ENCODE measurements at places on chromosomes 3 and 15.

GRCh38 chr15:42490291-42490670, 660 bp downstream of the ZNF106 start:
- DNase-seq: peak; percentile 29

GRCh38 chr3:140972833-140973232, 31.2 kb downstream of the SLC25A36 start:
- DNase-seq: peak; percentile 31

GRCh38 chr15:76168237-76168984, 108.6 kb downstream of the TMEM266 start:
- no peak for DNase-seq

DNA sequence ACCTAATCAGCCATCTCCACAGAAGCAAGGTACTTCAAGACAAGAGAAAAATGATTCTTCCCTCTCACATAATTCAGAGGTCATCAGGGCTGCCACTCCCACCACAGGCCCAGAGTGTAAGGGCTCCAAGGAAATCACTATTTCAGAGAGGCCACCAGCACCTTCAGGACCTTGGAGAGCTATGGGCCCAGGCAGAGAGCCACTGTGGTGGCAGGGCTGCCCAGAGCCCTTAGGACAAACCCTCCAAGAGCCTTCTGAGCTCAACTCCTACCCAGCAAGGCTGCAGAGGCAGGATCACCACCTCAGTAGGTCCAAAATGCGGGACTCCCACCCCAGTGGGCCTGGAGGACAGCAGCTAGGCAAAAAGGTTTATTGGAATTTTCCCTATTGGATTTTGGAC, 17.9 kb upstream of the FAN1 start:
- peak; percentile 19 for DNase-seq

DNA sequence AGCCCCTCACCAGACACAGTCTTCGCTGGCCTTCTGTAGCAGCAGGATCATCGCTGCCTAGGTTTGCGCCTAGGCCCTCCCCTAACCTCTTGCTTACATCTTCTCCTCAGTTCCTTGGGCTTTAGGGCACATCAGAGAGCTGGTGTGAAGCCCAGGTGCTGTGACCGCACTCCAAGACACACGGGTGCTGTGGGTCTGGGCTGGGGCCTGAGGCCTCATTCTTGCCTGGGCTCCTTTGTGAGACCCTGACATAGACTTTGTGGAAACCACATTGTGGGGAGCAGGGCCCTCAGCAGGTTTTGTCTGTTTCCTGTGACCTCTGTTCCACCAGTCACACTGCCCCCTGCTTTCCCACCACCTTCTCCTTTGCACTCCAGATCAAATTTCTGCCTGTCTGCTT, 8.0 kb downstream of the AMIGO3 start:
- no peak for DNase-seq

DNA sequence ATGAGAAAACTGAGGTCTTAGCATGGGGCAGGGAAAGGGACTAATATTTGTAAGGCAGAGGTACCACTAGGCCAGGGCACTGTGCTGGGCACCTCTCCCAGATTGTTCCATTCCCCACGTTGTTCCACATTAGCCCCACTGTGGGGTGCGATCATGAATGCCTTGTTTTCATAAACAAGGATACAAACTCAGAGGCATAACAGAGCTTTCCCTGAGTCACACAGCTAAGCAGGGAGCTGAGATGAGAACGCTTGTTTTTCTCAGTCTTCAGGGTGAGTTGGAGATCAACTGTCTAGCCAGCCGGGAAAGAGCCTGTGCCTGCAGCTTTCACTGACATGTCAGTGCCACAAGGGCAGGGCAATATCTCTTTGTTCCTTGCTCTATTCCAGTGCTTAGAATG, 47.9 kb upstream of the ITGA11 start:
- peak; percentile 40 for DNase-seq

GRCh38 chr3:171533702-171534101, 73.5 kb upstream of the TNIK start:
- no peak for DNase-seq

DNA sequence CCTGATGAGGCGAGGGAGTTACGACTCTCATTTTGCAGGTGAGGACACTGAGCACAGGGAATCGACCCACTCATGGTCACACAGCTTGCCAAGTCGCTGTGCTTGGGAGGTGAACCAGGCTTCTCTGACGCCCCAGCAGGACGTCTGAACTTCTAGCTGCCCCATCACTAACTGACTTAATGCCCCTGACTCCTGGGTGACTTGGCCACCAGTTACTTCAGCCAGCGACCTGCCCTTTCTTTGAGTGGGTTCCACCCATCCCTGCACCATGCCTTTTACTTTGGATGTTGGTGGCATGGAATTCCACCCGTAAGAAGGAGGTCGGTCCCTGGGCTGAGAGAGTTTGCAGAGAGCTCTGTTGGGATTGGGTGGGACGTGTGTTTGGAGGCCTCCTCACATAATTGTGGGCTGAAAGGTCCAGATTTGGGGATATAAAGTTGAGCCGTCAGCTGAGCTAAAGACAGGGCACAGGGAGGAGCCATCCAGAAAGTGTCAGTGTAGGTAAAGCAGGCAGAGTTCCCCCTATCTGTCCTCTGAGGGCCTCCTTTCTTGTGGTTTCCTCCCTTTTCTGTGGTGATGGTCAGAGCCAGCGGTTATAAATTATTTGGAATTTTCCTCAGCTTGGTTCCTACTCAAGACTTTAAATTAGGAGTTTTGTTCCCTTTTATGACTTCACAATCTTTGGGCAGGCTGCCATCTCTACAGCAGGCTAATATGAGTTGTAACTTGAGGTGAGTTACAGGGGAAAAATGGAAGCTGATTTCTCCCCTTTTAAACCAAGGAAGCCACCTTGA, 55.0 kb downstream of the FLNB start:
- peak; percentile 92 for DNase-seq

DNA sequence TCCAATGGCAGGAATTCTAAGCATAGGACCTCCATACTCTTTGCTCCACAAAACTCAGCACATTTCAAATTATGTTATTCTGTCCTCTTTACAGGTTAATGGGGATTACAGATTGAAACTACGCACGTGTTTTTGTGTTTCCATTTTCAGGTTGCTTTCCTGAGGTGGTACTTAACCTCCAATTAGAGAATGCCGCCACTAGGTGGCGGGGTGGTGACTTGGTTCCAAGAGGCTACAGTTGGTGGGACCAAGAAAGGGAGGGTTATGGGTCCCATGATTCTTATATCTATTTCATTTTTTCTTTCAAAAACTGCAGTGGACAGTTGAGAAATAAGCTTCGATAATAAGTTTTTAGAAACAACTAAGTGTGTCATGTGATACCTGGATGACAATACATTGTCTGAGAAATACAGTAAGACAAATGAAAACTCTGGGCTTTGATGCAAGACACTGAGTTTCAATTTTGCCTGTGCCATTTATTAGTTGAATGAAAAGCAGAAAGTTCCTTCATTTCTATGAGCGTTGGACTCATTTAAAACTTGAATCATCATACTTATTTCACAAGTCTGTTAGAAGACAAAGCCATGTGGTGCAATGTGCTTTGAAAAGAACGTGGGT, 539.0 kb downstream of the FGF12 start:
- DNase-seq: peak; percentile 52

GRCh38 chr3:45477041-45477725, 88.8 kb downstream of the LARS2 start:
- DNase-seq: peak; percentile 17

Data from astrocyte of the spinal cord (primary cell).